Endothelial cell (in vitro differentiated cells): ENCODE measurements at places on chromosomes 7 and 10. TPM values are rescaled to one million over a fixed set of nuclear protein-coding genes. Genes with fewer than 3 reads are reported as not detected.

Gene STRIP2
- total RNA-seq: 9.1 TPM

Gene ATP6V0A4
- not detected for total RNA-seq

Gene PILRA
- 4.2 TPM for total RNA-seq

Gene ANKRD61
- not detected for total RNA-seq

Gene NRP1
- total RNA-seq: 486 TPM

Gene TBX20
- 0.36 TPM for total RNA-seq

- no peak for DNase-seq
These were observed 660.2 kb upstream of the IGFBP3 start for GRCh38 chr7:46581268-46581667.

DNA sequence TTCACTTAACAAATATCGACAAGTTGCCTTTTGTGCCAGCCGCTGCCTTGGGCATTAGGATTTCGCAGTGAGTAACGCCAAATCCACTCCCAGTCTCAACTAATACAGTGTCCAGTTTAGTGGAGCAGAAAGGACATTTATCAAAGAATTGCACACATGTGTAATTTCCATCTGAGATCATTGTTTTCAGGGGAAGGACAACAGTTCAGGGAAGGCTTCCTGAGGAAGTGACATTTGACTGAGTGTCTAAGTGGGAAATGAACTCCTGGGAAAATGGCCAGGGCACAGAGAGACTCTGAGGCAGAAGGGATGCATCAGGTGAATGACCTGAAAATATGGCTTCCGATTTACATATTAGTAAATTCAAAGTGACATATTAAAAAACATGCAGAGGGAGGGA lies 89.4 kb downstream of the ITGA8 start:
- DNase-seq: no peak

DNA sequence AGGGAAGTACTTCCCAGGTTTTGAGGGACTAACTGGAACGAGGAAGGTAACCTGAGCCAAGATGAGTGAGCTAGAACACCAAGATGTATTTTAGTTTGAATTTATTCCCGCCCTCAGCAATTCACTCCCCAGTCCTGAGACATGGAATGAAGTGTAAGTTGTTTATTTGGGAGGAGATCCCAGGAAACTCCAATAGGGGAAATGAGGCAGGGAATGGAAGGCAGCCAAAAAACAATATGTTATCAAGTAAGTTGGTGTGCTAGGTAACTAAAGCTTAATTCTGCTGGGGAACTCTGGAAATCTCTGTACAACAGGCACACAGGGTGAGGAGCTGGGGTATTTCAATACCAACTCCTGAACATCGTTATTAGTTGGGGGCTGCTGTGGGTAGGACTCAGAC lies 189.7 kb upstream of the HDAC9 start:
- no peak for DNase-seq

DNA sequence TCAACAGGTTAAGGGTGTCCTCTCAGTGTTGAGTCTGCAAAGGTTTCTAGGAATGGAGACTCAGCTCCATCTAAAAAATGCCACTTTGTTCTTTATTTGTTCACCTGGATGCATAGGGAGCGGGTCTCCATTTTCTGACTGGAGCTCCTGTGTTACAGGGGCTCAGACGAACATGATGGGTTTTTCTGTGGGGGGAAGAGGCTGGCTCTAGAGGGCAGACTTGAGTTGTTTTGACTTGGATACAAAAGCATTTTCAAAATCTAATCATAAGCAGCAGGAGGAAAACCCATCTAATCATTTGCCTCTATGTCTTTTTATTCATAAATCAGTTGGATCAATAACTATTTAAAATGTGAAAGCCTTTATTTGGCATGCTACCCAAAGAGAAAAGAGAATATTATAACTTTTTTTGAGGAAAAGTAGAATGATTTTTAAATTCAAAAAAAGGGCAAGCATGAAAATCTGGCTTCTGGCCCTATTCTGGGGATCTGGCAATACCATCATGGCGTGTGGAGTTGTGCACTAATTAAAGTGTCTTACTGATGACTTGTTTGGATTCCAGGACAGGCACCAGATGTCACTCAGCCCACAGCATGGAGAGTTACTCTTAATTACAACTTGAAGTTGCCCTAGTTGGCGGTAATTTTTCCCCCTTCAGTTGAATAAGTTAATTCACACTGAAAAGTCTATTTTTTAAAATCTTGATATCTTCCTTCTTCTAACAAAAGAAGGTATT lies 594.9 kb downstream of the REEP3 start:
- peak; percentile 26 for DNase-seq

DNA sequence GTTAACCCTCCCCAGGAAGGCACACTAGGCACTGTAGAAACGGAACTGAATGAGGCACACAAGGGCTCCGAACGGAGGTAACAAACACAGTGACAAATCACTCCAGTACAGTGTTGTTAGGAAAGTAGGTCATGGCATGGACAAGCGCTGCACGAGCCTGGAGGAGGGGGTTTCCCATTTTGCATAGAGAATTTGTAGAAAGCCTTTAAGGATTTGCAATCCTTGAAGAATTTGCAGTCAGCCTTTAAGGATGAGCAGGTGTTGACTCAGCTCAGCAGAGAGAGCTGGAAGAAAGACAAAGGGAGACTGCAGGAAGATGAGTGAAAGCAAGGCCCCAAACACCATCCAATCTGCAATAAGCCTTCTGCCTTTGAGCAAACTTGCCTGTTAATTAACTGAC lies 51.1 kb upstream of the PPP1R3C start:
- no peak for DNase-seq

- DNase-seq: peak; percentile 33
These were observed 17.8 kb upstream of the ZKSCAN1 start for GRCh38 chr7:99997545-99998137.

- peak; percentile 28 for DNase-seq
These were observed 11.6 kb downstream of the SCART1 start for GRCh38 chr10:133465191-133465949.

DNA sequence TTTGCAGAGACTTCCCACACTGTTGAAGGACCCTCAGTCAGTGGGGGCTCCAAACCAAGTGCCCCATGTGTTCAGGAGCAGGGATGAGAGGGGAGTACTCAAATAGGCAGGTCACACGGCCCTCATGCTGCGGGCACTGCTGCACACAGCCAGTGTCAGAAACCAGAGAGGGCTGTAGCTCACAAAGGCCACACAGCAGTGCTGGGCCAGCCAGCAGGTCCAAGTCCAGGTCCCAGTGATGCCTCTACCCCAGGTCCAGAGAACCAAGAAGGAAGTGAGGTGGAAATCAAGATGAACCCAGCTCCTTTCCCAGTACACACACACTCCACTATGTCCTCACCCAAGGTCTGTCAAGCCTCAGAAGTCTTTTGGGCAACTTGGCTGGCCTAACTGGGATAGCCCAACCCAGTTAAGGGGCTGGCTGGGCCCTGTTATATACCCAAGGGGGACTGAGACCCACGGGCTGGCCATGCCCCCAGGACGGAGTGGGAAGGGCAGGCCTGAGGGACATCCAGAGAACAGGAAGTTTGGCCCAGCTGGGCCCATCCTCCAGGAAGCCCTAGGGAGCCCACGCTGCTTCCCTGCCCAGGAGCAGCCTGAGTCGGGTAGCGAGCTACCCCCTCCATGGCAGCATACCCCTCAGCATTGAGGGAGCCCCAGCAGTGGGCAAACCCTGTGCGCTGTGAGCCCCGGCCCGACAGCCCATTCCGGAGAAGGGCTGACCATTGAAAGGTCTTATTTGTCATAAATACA lies 24.3 kb downstream of the GRID1 start:
- DNase-seq: no peak

DNA sequence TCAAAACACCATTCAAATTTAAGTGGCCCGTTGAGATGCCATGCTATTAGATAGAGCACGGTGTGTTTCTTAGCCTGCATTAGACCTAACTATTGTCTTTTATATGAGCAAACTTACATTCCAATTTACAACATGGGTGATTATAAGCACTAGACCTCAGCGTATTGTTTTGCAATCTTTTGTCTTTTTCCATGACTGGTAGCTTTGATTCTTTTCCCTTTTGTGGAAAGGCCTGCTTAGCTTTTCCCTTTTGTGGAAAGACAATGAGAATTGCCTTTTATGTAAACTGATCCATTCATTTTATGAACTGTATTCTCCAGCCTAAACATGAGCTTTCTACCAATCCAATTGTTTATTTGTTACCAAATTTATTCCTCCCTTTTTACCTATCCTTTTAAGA lies 823.1 kb downstream of the CCSER2 start:
- DNase-seq: no peak

GRCh38 chr10:17851611-17852010 lies 42.5 kb downstream of the MRC1 start:
- no peak for DNase-seq

DNA sequence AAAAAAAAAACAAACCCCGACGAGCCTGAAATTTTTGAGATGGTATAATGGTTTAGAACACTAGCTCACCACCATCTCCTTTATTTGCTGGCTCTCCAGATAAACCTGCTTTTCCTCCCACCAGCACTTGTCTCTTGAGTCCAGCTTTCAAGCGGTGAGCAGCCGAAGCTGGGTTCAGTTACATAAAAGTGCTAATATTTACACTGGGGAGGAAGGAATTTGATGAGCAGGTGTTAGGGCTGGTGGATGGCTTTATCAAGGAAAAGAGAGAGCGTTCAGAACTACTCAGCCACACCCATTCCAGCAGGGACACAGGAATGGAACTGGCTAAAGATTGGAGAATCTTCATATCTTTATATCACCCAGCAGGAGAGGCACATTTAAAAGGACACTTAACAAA lies 6.6 kb upstream of the CALML3 start:
- no peak for DNase-seq

GRCh38 chr7:65429642-65430343 lies 56.1 kb downstream of the ZNF92 start:
- no peak for DNase-seq

DNA sequence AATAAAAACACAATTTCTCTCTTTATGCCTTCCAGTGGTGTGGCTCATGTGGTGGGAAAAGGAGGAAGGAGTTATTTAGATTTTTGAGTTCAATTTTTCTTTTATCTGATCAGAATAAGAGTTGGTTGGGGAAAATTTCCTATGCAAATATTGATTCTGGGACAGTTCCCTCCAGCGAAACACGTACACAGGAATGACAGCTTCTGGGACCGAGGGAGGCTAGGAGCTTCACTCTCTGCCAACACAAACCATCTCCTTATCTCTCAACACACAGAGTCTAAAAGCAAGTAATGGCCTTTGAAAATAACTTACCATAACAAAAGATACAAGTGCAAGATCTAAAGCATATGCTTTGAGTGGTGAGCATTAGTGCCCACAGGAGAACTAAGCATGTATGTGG lies 122.7 kb downstream of the RAPGEF5 start:
- DNase-seq: no peak
